Fibroblast of gingiva (primary cell): ENCODE measurements at places on chromosomes 12 and 14.
A peak's percentile ranks its signal among the peaks of the same experiment; 100 is the strongest.

DNA sequence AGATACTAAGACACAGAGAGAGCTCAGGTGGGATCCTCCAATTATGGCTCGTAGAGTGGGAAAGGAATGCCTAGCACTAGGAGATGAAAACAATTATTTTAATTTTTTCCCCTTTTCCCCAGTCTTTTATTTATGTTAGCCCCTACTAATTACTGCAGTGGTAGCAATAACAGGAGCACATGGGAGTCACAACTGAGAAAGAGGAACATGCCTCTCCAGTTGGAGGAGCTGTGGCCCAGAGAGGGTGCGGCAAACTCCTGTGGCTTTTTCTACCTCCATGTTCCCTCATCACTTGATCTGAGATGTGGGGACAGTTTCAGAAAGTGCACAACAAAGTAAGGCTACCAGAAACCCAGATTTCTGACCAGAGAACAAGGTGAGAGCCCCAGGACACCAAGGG, 25.9 kb upstream of the POC1B start:
- no peak for DNase-seq

- DNase-seq, result no peak
Measured at GRCh38 chr12:40565029-40565633, 127.1 kb upstream of the CNTN1 start.

- DNase-seq, result peak; percentile 37
Measured at GRCh38 chr12:66119229-66119869, 11.2 kb downstream of the LLPH start.

GRCh38 chr12:11920231-11920630, 150.5 kb upstream of the BCL2L14 start:
- no peak for DNase-seq

DNA sequence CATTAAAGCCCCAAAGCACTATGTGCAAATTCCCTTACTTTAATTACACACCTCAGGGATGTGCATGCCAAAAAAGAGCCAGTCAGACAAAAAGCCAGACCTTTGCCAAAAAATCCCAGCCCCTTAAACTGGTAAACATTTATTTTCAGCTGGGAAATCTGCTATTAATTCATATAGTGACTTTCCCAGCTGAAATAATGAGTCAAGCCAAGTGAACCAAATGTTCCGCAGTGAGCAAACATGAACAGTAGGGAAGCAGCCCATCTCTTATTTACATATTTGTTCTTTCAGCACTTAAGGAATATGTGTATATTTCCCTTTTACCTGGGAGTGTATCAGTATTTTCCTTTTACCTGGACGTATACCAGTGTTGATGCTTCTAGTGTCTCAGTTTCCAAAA, 44.0 kb upstream of the OTX2 start:
- DNase-seq, result no peak

GRCh38 chr14:100568998-100569733, 18.1 kb downstream of the BEGAIN start:
- DNase-seq, result no peak

GRCh38 chr12:46815809-46816208, 10.0 kb downstream of the SLC38A4 start:
- no peak for DNase-seq

GRCh38 chr12:127770118-127770517, 496.9 kb upstream of the TMEM132C start:
- no peak for DNase-seq

DNA sequence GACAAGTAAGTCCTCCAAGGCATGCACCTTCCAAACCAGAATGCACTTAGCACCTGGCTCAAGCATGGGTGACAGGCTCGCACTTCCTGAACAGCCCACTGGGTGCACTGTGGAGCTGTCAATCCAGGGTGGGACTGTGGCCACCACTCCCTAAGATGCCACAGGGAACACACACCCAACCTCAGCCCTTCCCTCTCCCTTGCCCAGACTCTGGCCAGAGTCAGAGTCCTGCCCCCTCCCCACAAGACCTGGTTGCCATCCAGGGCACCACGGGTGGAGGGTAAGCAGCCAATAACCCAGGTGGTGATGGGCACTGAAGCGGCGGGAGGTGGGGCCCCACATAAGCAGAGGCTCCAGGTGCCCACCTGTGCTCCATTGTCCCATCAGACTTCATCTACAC, 160.6 kb downstream of the MYRFL start:
- DNase-seq, result no peak

- no peak for DNase-seq
Measured at GRCh38 chr14:54692284-54692772, 125.4 kb downstream of the SAMD4A start.

GRCh38 chr14:66043921-66044320, 442.2 kb upstream of the CCDC196 start:
- no peak for DNase-seq

GRCh38 chr12:48454667-48455066, 17.7 kb upstream of the ANP32D start:
- no peak for DNase-seq

DNA sequence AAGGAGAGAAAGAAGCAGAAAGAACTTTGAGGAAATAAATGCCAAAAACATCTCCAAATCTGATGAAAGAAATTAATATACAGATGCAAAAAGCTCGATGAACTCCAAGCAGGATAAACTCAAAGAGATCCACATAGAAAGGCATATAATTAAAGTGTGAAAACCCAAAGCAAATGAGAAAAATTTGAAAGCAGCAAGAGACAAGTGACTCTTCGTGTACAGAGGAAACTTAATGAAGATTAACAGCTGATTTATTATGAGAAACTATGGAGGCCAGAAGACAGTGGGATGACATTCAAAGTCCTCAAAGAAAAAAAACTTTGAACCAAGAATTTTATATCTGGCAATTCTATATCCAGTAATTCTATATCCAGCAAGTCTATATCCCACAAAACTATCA, 163.0 kb upstream of the TMCC3 start:
- DNase-seq, result no peak

- peak; percentile 55 for DNase-seq
Measured at GRCh38 chr14:67999705-68000384, 180.3 kb downstream of the RAD51B start.

GRCh38 chr12:113462117-113462774, 9.4 kb downstream of the LHX5 start:
- peak; percentile 62 for DNase-seq

- peak; percentile 47 for DNase-seq
Measured at GRCh38 chr14:99838639-99839134, 45.5 kb downstream of the EML1 start.

DNA sequence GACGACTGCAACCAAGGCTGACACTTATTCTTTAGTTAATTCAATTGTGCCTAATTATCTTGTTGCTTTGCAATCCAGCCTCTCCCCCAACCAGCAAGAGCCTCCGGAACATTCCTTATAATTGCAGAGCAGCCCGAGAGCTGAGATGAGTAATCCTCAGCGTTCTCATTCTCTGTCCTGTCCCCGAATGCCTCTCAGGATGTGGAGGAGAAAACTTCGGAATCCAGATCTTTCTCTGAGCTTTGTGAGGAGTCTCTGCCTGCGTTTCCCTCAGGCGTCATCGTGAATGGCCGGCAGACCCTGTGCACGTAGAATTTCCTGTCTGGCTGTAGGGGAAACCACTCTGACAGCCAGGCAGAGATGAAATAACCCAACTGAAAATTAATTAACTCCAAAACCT, 160.5 kb upstream of the DIO3 start:
- peak; percentile 30 for DNase-seq

- peak; percentile 34 for DNase-seq
Measured at GRCh38 chr12:49014547-49014946, 4.0 kb downstream of the PRKAG1 start.

- DNase-seq, result no peak
Measured at GRCh38 chr14:82159624-82160023, 626.0 kb upstream of the SEL1L start.

- DNase-seq, result peak; percentile 72
Measured at GRCh38 chr12:9647825-9648700, 21.4 kb upstream of the CLEC2D start.

- peak; percentile 95 for DNase-seq
Measured at GRCh38 chr14:95519699-95520098, 3.2 kb upstream of the SYNE3 start.

DNA sequence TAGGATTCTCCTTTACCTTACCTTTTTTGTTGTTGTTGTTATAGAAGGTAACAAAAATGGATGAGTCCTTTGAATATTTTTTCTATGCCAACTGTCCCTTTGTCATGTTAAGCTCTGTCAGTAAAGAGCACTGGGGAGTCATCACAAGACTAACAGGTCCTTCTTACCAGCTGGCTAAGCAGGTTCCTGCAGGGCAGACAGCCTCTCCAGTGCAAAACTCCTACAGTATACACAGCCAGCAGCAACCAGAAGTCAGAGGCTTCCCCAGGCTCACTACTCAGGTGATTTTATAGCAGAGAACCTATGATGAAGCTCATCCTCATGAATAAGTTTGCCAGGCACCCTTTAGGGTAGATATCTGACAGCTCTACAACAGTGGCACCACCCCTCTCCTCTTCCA, 271.1 kb downstream of the RERGL start:
- no peak for DNase-seq

- DNase-seq, result no peak
Measured at GRCh38 chr12:49942921-49943624, 7.5 kb upstream of the AQP2 start.

GRCh38 chr12:103086471-103086870, 129.0 kb downstream of the ASCL1 start:
- DNase-seq, result no peak

GRCh38 chr12:81081726-81082125, 3.8 kb downstream of the ACSS3 start:
- no peak for DNase-seq

DNA sequence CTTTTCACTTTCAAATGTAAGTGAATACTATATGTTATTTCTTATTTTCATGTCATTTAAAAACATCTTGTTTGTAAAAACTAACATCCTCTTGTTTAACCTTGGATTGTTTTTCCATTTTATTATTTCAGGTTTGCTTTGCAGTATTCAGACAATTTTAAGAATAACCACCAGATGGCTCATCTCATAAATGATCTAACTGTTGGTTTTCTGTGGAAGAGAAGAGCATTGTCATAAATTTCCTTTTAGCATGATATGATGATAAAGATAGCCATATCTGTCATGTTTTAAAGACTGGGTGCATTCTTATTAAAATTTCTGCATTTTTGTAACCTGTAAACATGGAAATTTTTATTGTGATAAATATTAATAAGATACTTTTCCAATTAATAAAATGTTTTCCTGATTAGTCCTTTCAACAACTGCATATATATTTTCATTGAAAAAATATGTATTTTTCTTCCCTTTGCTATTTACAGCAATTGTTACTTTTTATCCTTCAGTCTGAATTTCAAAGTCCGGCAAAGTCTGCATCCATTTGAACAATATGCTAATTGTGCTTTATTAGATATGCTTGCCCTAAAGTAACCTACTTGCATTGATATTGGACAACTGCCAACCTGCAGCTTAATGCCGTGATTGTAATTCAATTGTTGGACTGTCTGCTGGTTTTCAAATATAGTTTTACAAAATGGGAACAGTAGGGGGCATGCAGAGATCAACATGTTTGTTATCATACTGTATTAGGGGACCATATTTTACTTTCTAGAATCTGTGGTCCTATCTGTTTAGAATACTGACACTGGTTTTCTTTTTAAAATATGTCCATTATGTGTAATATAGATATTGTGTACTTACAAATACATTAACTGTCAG, 163.4 kb downstream of the GARIN6 start:
- peak; percentile 29 for DNase-seq

DNA sequence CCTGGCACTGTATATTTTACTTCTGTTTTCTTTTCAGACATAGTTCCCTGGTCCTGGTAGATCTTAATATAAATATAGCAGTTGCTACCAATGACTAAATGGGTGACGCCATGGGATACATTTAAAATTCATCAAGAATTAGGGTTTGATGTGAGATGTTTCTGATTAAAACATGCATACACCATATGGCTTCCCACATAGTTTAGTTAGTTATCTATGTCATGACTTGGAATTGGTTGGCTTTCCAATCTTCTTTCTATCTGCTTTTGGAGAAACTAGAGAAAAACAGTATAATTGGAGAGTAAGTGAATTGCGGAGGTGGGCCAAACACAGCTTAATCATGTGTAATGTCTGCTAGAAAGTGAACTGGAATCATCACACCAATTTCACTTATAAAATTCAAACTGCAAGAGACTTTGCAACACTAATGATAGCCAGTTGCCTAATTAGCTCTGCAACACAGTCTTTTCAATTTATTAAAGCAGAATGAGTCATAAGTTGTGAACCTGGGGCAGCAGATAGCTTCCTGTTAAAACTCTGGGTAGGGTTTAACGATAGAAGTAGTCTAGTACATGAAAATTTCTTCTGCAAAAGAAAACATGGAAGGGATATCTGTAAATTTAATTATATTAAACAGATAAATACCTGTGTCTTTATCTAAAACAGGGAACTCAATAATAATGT, 295.2 kb downstream of the SLC16A7 start:
- DNase-seq, result no peak

DNA sequence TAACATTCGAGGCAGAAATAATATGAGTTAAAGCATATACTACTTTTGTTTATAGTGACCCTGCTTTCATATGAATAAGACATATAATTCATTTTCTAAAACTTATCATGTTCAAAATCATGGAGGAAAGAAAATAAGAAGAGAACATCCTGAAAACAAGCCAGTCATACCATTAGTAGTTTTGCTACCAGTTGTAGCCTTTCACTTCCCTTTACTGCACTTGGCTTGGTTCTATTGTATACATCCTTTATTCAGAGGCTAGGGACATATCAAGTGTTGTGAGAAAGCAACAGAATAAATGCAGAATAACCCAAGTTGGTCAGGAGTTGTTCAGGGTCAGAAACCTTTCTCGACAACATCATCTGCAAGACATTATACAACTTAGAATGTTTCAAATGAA, 598.7 kb downstream of the SOX5 start:
- DNase-seq, result no peak

GRCh38 chr14:52103416-52103815, 34.6 kb upstream of the NID2 start:
- no peak for DNase-seq

- no peak for DNase-seq
Measured at GRCh38 chr14:71646518-71646917, 285.7 kb upstream of the RGS6 start.

DNA sequence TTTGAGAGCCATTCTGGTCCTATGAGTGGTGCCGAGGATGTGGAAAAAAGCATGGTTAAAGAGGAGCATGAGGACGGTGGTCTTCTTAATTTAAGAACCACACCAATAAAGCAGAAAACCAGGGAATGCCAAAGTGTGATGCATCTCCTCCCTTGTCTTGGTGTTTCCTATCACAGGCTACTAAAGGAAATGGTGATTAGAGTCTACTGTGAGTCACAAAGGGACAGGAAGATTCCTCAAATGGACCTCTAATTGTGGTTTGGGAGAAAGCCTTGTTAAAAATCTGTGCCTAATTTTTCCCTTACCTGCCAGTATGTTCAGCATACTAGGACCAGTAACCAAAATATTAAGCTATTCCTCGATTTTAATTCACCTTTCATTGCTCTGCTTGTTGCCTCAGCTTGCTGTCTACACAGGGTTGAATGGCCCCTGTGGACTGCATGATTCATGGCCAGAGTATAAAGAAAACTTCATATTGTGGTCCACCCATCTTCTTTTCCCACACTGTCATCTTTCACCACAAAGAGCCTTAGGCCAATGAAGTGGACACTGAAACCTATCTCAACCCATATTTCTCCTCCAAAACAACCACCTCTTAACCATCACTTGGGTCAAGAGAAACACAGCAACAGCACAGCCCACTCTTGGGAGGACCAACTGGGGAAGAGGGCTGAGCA, 38.8 kb downstream of the DIO2 start:
- no peak for DNase-seq

- no peak for DNase-seq
Measured at GRCh38 chr12:42056130-42056529, 88.5 kb downstream of the GXYLT1 start.
